Activated naive CD8-positive, alpha-beta T cell treated with anti-CD3 and anti-CD28 coated beads for 36 hours (primary cell): ENCODE measurements at places on chromosomes 7 and 10.

GRCh38 chr7:85186521-85187241, at the start of gene SEMA3D:
SEMA3D (minus strand) TSS chr7:85187056; CDS start chr7:85121891, 65,165 bp downstream.
- no peak within 1 kb of the TSS for H3K27ac ChIP-seq
- H3K27me3 ChIP-seq = peaks cover 38% of the 10 kb centered on the region
- H3K36me3 ChIP-seq = no peaks in the 10 kb centered on the region
- H3K4me3 ChIP-seq = no peak within 1 kb of the TSS
- DNase-seq = peak; percentile 43
- H3K4me1 ChIP-seq = peaks cover 5% of the 10 kb centered on the region

- H3K27ac ChIP-seq = peak overlapping the region; percentile 46
- H3K27me3 ChIP-seq = no peaks in the 10 kb centered on the region
- H3K4me3 ChIP-seq = no peak overlapping the region
- peaks cover 7% of the 10 kb centered on the region for H3K36me3 ChIP-seq
- no peak for DNase-seq
- peaks cover 22% of the 10 kb centered on the region for H3K4me1 ChIP-seq
Measured at GRCh38 chr10:934746-935406, 3.4 kb upstream of the LARP4B start.

DNA sequence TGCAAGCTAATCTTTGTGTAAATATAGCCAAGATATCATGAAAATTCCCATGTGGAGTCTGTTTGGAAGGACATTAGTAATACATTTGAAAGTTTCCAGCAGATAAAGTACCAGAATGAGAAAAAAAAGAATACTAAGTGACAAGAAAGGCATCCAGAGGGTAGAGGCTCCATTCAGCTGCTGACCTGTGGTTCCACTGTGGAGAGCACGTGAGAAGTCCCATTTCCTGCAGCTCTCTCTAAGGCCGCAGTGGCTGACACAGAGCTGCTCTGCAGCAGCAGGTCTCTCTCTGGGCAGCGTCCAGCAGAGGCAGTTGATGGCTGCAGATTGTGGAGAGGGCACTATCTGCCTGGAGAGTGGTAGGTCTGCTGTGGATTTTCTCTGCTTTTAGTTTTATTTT, 100.1 kb upstream of the TMEM72 start:
- no peaks in the 10 kb centered on the region for H3K36me3 ChIP-seq
- H3K27ac ChIP-seq = no peak overlapping the region
- H3K27me3 ChIP-seq = no peaks in the 10 kb centered on the region
- H3K4me3 ChIP-seq = no peak overlapping the region

DNA sequence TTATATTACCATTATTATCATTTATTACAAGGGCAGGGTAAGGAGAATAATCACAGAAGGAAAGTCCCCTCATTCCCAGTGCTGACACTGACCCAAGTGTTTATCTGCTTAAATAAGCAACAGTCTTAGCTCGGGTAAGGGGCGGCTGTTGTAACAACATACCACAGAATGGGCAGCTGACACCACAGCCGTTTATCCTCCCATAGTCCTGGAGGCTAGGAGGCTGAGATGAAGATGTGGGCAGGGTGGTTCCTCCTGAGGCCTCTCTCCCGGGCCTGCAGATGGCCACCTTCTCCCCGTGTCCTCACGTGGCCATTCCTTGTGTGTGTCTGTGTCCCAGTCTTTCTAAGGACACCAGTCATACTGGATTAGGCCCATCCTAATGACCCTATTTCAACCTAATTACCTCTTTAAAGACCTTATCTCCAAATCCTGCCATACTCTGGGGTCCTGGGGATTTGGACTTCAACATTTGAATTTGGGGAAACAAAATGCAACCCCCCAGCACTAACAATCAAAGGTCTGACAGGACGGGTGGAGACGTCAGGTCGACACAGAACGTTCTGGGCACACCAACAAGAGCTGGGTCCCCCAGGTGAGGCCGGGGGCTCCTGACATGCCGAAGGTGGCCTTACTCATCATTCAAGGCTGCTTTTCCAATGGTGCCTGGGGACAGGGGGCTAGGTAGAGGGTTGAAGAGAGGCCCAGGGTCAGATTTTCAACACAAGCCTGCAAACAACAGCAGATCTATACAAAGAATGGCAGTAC, 93.5 kb downstream of the TNS3 start:
- no peaks in the 10 kb centered on the region for H3K4me1 ChIP-seq
- no peak overlapping the region for H3K27ac ChIP-seq
- H3K36me3 ChIP-seq = no peaks in the 10 kb centered on the region
- DNase-seq = no peak
- no peaks in the 10 kb centered on the region for H3K27me3 ChIP-seq
- no peak overlapping the region for H3K4me3 ChIP-seq

- no peak overlapping the region for H3K4me3 ChIP-seq
- H3K27me3 ChIP-seq = peaks cover 1% of the 10 kb centered on the region
- no peaks in the 10 kb centered on the region for H3K36me3 ChIP-seq
- no peak overlapping the region for H3K27ac ChIP-seq
- peaks cover 4% of the 10 kb centered on the region for H3K4me1 ChIP-seq
Measured at GRCh38 chr7:86933295-86933845, 126.1 kb downstream of the ELAPOR2 start.

DNA sequence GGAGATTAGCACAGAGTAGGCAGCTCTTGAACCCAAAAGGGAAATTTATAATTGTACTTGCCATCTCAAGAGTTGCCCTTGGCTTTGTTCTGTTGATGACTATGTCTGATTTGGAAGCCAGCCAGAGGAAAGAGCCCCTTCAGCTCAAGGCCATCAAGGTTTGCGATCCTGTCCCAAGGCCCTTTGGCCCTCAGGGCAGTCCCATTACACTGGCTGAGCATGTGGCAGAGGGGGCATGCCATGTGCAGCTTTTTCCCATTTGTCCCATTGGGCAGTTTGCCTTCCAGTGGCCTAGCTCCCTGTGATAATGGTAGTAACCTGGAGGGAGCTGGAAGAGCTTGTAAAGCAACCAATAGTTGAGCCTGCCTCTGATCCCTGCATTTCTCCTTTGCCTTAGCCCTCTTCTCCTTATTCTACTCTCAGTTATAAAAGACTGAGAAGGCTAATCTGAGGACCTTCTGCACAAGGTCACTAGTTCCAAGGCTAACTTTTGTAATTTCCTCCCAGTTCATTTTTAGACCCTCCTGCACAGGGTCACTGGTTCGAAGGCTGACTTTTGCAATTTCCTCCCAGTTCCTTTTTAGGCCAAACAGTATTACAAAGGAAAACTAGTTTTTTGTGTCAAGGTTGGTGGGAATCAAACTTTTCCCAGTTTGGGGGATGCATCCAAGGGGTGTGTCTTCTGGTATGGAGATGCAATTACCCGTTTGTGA, 31.0 kb upstream of the ARHGAP12 start:
- H3K27ac ChIP-seq = no peak overlapping the region
- peaks cover 8% of the 10 kb centered on the region for H3K36me3 ChIP-seq
- no peak overlapping the region for H3K4me3 ChIP-seq
- DNase-seq = no peak
- H3K27me3 ChIP-seq = no peaks in the 10 kb centered on the region
